ENCODE measurements at places on chromosomes 6 and 20.
A peak's percentile ranks its signal among the peaks of the same experiment; 100 is the strongest.

DNA sequence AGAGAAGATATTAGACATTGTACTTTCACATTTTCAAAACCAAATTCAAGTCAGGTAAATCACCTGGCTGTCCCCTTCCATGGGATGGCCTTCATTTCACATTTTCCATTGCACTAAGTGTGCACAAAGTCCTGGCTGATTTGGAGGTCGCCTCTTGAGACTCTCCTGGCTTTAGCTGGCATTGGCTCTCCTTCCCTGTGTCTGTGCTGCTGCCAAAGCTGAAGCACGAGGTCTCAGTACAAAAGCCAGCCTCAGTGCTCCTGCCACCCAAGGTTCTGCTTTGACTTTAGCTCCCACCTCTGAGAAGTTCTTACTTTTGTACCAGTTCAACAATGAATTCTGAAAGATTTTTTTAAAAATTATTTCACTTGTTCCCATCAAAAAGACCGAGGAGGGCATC is 289.2 kb upstream of the CNR1 start:
- DNase-seq, result no peak

GRCh38 chr6:6315660-6316059 is 4.8 kb downstream of the F13A1 start:
- DNase-seq, result peak; percentile 70

DNA sequence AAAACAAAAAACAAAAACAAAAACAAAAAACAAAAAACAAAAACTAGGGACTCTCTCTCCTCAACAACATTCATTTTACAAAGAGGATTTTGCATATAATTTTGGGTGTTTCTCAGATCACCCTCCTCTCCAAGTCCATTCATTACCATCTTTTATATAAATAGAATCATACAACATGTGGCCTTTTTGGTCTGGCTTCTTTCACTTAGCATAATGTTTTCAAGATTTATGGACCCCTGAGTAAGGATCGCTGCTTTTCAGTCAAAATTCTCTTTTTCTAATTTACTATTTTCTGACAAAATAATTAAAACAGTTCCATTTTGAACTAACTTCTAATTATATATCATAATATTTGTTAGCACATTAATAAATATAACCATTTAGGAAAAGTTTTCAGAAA is 94.8 kb downstream of the UBE3D start:
- DNase-seq, result no peak

DNA sequence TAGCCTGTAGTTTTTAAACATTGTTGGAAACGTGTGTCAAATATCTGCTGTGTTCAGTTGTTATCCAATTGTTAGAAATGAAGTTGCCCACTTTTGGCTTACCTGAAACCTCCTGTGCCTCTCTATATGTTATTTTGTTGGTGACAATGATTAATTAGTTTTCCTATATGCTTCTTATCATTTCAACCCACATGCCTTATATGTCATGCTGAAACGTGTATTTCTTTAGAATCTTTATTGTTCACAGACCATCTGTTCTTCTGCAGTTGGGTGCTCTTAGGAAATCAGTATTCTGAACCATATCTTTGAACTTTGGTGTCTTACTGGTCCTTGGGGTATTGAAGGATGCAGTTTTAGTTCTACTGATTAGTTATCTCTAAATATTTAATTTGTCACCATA is 91.2 kb upstream of the SCGN start:
- no peak for DNase-seq

- no peak for DNase-seq
Observed at GRCh38 chr6:52009466-52010140, 77.8 kb downstream of the PKHD1 start.

- DNase-seq, result no peak
Observed at GRCh38 chr6:53796451-53796780, 1.6 kb downstream of the LRRC1 start.

GRCh38 chr6:21891080-21891479 is 297.5 kb downstream of the SOX4 start:
- DNase-seq, result no peak

DNA sequence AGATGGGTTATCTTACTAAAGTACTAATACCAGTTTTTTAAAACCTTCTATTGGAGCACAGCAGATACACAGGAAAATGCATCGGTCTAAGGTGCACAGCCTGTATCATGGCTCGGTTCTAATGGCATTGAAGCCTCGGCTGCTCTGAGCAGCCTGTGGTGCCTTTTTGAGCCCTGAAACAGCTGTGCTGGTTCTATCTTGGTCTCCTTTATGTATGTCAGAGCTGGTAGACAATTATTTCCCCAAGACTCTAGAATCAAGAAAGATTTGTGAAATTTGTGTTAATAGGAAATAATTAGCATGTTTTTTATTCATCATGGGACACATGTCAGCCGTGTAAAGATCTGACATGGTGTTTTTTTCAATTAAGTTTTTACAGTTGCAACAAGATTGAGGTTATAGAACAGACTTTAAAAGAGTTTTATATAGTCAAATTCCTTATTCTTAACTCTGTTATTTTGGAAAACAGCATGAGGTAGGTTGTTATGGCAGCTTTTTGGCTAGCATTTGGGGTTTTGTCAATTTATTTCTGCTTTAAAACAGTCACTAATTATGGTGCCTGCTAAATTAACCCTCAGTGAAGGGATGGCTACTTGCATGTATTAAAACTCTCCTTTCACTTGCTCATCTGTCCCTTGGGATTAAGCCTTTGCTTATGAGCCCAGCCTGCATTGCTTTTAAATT is 40.3 kb upstream of the C20orf144 start:
- DNase-seq, result no peak

- no peak for DNase-seq
Observed at GRCh38 chr6:17446713-17447112, 53.3 kb downstream of the CAP2 start.

DNA sequence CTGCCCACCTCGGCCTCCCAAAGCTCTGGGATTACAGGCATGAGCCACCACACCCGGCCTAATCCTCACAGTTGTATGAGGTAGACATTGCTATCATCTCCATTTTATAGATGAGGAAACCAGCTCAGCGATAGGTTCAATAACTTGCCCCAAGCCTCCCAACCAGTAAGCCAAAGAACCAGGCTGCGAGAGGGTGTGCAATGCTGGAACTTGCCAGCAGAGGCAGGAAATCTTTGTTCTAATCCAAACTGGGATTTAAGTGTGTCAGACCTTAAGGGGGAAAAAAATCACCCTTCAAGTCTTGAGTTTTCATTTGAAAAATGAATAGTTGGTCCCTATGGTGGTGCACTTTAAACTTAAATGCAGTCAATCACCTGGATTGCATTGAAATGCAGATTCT is 20.1 kb upstream of the RNGTT start:
- peak; percentile 51 for DNase-seq

DNA sequence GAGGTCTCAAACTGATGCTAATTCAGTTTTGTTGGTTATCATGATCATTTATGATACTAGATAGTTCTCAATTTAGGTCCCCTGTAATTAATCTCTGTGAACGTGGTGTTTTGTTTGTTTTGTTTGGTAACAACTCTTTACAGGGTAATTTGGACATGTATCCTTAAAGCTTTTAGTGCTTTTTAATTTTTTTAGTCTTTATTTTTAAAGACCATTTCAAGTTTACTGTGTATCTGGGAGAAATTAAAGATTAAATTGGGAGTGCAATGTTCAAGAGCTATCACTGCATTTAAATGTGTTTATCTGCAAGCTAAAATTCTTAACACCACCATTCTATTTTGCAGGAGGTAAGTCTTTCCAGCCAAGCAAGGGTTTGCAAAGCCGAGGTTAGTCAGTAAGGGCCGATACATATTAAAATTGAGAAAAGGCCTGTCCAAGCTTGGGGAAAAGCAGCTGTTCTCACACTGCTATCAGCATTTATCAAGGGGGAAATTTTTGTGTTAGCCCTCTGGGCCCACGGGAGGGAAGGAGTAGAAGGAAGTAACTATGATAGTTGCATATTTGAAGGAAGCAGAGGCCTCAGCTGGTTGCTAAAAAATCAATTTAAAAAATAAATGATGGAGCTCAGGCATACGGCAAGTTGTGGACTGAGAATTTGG is 59.3 kb upstream of the ZNF217 start:
- DNase-seq, result peak; percentile 65

GRCh38 chr6:79780881-79781280 is 149.8 kb downstream of the SH3BGRL2 start:
- DNase-seq, result no peak

DNA sequence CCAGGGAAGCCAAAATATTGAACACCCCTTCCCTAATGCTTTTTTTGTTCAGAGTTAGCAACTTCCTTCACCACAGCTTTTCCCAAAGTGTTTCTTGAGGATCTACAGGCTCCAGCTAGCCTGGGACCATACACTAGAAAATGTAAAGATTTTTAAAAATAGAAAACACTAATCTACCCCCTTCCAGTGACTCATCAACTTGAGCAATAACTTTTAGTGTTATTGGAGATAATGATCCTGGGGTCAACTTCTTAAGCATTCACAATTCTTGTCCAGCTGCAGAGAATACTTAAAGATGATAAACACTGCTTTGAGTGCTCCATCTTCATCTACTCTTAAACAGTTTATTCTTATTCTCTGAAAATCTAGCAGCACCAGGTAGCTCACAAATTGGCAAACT is 131.6 kb downstream of the COL9A1 start:
- DNase-seq, result no peak

DNA sequence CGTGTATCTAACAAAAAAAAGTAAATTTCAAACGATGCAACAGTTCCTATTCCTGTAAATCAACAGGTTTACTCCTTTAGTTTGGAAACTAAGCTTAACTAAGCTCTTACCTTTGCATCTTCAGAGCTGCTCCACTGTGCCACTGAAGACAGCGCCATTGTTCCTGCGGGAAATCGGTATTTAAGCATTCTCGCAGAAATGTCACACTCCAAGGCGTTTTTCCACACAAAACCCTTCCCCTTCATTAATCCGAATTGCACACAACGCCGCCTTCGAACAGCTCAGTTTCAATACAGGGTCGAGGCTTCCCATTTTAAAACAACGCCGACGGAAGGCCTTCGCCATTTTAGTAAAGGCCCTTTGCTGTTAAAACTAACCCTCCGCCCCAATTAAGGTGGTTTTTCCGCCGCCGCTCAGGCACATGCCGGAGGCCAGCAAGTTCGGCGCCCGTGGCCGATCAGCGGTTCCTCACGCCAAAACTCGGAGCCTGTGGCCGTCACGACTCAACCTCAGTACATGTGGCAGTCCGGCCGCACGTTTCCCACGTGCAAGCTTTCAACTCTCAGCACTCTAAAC is 35.4 kb upstream of the SYNCRIP start:
- no peak for DNase-seq

DNA sequence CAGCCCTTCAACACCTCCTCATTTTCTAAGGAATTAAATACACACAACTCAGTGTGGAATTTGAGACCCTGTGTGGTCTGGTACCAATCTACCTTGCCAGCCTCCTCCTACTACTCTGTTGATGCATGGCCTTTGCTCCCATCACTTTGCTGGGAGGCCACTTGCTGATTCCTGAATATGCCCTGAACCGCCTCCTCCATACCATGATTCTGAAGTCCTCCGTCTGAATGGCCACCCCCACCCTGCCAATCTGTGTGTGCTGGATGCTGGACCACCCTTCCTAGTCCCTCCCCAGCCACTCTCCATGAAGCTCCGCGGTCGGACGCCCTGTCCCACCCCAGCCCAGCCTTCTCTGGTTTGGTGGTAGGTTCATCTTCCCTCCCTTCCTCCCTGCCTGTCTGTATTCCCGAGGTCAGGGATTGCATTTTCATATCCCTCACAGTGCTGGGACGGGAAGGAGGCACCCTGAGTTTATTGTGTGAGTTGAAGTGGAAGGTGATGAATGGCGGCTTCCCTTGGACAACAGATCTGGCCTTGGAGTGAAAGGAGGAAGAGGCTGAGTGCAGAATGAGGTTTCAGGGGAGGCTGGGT is 138.3 kb downstream of the CDC5L start:
- no peak for DNase-seq

All from inflammatory macrophage treated with lipopolysaccharide for 1 hour (primary cell).